ENCODE measurements at places on chromosomes 2 and 18. TPM values are rescaled to one million over a fixed set of nuclear protein-coding genes. Genes with fewer than 3 reads are reported as not detected.

- H3K4me3 ChIP-seq = no peak overlapping the region
- H3K36me3 ChIP-seq = no peaks in the 10 kb centered on the region
- DNase-seq = no peak
- peaks cover 3% of the 10 kb centered on the region for H3K4me1 ChIP-seq
- peaks cover under 1% of the 10 kb centered on the region for H3K27me3 ChIP-seq
- no peak overlapping the region for H3K27ac ChIP-seq
These were observed 6.1 kb upstream of the LAMA3 start for GRCh38 chr18:23683155-23683554.

The G6PC2 gene
- total RNA-seq = not detected

DNA sequence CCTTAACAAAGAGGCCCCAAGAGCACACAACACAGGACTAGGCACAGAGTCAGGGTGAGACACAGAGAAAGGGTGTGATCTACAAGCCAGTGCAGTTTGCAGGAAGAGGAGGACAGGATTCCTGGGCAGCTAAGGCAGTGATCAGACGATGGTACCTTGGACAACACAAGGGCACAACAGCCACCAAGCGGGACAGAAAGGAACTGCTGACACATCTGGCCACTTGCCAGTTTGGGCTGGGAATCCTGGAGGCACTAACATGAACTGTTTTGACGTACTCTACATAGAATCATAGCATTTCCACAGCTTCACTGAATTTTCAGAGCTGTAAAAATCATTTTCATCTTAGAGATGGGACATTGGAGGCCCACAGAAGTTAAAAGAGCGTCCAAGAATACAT, 221.5 kb upstream of the SLC35G4 start:
- no peaks in the 10 kb centered on the region for H3K27me3 ChIP-seq
- H3K4me1 ChIP-seq = no peaks in the 10 kb centered on the region
- H3K27ac ChIP-seq = no peak overlapping the region
- no peaks in the 10 kb centered on the region for H3K36me3 ChIP-seq
- H3K4me3 ChIP-seq = no peak overlapping the region
- DNase-seq = peak; percentile 73

GRCh38 chr2:119112230-119112629, 46.3 kb downstream of the C1QL2 start:
- H3K4me3 ChIP-seq = no peak overlapping the region
- peaks cover 20% of the 10 kb centered on the region for H3K4me1 ChIP-seq
- peak; percentile 55 for DNase-seq
- H3K27me3 ChIP-seq = no peaks in the 10 kb centered on the region

DNA sequence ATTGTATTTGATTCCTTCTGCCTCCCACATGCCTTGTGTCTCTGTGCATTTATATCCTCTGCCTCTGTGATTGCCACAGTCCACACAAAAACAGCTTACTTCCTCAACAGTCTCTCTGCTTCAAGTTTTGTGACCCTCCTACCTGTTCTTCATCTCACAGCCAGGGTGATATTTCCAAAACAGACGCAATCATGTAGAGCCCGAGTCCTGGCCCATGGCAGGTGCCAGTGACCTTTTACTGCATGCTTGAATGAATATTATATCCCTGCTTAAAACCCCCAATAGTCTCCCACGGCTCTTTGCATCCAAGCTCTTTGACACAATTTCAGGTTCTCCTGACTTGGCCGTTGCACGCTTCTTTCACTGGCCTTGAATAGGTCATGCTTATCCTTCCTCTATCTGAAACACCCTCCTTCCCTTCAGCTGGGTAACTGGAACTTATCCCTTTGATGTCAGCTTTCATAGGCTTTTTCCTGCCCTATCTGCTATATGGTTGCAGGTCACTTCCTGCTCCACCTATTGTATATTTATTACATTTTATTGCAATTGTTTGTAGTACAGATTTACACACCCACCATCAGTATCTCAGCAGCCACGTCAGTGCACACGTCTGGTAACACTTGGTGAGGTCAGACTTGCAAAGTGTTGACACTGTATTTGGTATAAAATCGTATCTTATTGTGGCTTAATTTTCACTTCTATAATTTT, 29.7 kb upstream of the IL1B start:
- H3K4me1 ChIP-seq = peaks cover 25% of the 10 kb centered on the region
- H3K27me3 ChIP-seq = no peaks in the 10 kb centered on the region
- no peak for DNase-seq
- H3K36me3 ChIP-seq = no peaks in the 10 kb centered on the region
- H3K27ac ChIP-seq = no peak overlapping the region
- no peak overlapping the region for H3K4me3 ChIP-seq

DNA sequence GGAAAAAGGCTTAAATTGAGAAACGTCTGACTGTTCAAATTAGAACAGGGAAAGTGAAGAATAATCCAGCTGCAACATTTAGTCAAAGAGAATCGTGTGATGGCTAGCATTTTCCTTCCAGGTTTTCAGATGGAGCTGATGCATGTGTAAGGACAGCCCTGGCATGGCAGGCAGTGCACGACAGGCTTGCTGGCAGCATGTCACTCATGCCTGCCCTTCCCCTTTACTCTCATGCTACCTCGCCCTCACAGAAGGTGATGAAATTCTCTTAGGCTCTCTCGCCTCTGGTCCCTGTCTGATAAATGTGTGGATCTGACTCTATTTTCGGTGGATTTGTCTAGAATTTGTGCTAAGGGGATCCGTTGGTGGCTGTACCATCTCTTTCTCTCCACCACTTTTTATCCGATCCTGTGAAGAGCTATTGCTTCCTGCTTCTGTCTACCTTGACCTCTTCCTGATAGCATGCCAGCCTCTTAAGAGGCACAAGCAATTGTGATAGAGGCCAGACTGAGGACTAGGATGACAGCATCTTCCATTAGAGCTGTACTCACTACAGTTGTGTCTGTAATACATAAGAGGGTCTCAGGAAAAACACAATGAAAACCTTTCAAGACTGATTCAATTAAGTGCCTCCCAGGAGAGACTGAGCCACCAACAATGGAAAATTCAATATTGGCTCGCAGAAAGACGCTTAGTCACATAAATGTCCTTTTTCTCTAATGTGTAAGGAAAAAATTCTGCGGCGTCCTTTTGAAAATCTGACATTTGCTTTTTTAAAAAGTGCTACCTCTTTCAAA, 65.6 kb upstream of the NOSTRIN start:
- no peaks in the 10 kb centered on the region for H3K36me3 ChIP-seq
- no peaks in the 10 kb centered on the region for H3K27me3 ChIP-seq
- H3K4me3 ChIP-seq = no peak overlapping the region
- DNase-seq = no peak
- peaks cover 3% of the 10 kb centered on the region for H3K4me1 ChIP-seq
- no peak overlapping the region for H3K27ac ChIP-seq

The EFHD1 gene
- 4.2 TPM for total RNA-seq

GRCh38 chr2:186697536-186697935, 3.7 kb downstream of the FAM171B start:
- no peaks in the 10 kb centered on the region for H3K4me1 ChIP-seq
- DNase-seq = no peak
- no peak overlapping the region for H3K27ac ChIP-seq
- no peaks in the 10 kb centered on the region for H3K27me3 ChIP-seq

- H3K27ac ChIP-seq = no peak overlapping the region
- H3K4me3 ChIP-seq = no peak overlapping the region
- H3K36me3 ChIP-seq = no peaks in the 10 kb centered on the region
- no peak for DNase-seq
- no peaks in the 10 kb centered on the region for H3K27me3 ChIP-seq
- peaks cover 56% of the 10 kb centered on the region for H3K4me1 ChIP-seq
These were observed 82.9 kb downstream of the TNS1 start for GRCh38 chr2:217919781-217920351.

The DOK1 gene
- 8.0 TPM for total RNA-seq

GRCh38 chr2:197556456-197556855, 40.6 kb downstream of the MOB4 start:
- H3K4me3 ChIP-seq = no peak overlapping the region
- no peaks in the 10 kb centered on the region for H3K27me3 ChIP-seq

DNA sequence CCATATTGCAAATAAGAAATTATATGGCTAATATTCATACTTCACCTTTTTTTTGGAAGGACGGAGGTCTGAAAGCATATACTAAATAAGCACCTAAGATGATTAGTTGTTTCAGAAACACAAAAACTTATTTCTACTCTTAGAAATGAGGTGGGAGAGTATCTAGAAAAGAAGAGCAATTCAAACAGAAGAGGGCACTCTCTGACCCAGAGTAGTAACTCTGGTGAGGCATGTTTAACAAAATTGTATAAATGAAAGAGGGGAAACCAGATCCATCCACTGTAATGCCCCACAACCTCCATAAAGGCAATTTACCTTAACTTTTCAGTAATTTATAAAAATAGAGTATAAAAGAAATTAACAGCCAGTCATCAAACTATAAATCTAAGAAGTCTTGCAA, 669.6 kb upstream of the VRK2 start:
- no peaks in the 10 kb centered on the region for H3K4me1 ChIP-seq
- H3K36me3 ChIP-seq = no peaks in the 10 kb centered on the region
- H3K27me3 ChIP-seq = no peaks in the 10 kb centered on the region
- no peak overlapping the region for H3K4me3 ChIP-seq

DNA sequence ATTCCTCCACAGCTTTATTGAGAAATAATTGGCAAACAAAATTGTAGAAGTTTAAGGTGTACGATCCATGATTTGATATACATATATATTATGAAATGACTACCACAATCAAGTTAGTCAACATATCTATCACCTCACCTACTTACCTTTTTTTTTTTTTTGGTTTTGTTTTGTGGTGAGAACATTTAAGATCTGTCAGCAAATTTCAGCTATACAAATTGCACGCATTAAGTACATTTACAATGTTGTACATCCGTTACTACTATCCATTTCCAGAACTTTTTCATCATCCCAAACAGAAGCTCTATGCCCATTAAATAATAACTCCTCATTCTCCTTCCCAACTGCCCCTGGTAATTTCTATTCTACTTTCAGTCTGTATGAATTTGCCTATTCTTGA, 37.4 kb upstream of the ADCYAP1 start:
- no peaks in the 10 kb centered on the region for H3K4me1 ChIP-seq
- H3K27me3 ChIP-seq = peaks cover 11% of the 10 kb centered on the region
- no peak overlapping the region for H3K4me3 ChIP-seq

The CD207 gene
- total RNA-seq = not detected

The UXS1 gene
- 46.5 TPM for total RNA-seq

- DNase-seq = peak; percentile 69
- no peaks in the 10 kb centered on the region for H3K27me3 ChIP-seq
- H3K36me3 ChIP-seq = no peaks in the 10 kb centered on the region
- H3K27ac ChIP-seq = peak overlapping the region; percentile 34
These were observed 84.6 kb downstream of the DNMT3A start for GRCh38 chr2:25257032-25257552.

- H3K27me3 ChIP-seq = no peaks in the 10 kb centered on the region
- H3K4me3 ChIP-seq = no peak overlapping the region
- no peaks in the 10 kb centered on the region for H3K4me1 ChIP-seq
- no peak for DNase-seq
- H3K27ac ChIP-seq = no peak overlapping the region
- no peaks in the 10 kb centered on the region for H3K36me3 ChIP-seq
These were observed 54.4 kb downstream of the MTHFD2 start for GRCh38 chr2:74252862-74253261.

The RUFY4 gene
- 0.10 TPM for total RNA-seq

DNA sequence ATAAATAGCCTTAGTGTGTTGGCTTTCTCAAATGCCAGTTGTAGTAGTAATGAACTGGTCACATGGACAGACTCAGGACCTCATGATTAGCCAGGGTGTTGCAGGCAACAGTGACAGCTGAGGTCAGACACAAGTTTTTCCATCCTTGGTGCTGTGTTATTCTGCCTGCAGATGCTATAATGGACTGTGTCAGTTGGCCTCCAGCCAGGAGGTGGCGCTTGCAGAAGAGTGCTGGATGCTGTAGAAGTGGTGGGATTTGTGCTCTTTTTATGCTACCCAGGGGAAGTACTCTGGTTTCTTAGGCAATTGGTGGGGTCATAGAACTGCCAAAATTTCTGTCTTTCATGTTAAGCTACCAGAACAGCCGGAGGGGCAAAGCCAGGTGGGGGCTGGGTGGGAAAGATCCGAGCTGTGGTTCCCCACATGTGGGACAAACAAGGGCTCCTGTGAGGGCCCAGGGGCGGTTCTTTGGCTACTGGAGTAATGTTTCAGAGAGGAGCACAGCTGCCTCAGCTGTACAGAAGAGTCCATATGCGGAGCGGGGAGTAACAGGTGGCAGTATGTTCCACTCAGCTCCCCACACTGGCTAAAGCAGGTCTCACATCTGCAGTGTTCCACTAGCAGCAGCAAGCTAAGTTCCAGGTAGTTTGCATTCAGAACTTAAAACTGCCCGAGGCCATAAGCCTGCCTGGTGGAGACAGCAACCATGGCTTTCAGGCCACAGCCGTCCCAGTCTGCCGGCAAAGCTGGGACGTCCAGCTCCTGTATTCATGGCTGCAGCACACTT, 104.4 kb downstream of the GULP1 start:
- no peak for DNase-seq
- no peaks in the 10 kb centered on the region for H3K36me3 ChIP-seq
- H3K4me1 ChIP-seq = no peaks in the 10 kb centered on the region
- H3K27me3 ChIP-seq = no peaks in the 10 kb centered on the region
- no peak overlapping the region for H3K4me3 ChIP-seq

The SIX3 gene
- not detected for total RNA-seq

DNA sequence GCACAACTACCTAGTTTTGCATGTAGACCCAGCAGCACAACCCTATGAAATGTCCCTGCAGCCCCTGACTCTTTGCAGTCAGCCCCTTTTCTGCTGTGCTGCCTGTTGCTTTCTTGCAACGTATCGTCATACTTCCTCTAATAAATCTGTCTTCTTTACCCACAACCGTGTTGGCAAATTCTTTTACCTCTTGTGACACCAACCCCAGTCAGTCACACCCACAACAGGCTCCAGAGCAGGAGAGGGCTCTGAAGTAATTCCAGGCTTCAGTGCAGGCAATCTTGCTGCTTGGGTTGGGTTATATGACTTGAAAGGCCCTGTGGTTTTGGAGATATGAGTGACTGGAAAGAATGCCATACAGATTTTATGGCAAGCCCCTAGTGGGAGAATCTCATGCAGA, 79.1 kb upstream of the KCNH7 start:
- H3K36me3 ChIP-seq = no peaks in the 10 kb centered on the region
- H3K4me3 ChIP-seq = no peak overlapping the region
- H3K27me3 ChIP-seq = no peaks in the 10 kb centered on the region
- H3K4me1 ChIP-seq = no peaks in the 10 kb centered on the region

DNA sequence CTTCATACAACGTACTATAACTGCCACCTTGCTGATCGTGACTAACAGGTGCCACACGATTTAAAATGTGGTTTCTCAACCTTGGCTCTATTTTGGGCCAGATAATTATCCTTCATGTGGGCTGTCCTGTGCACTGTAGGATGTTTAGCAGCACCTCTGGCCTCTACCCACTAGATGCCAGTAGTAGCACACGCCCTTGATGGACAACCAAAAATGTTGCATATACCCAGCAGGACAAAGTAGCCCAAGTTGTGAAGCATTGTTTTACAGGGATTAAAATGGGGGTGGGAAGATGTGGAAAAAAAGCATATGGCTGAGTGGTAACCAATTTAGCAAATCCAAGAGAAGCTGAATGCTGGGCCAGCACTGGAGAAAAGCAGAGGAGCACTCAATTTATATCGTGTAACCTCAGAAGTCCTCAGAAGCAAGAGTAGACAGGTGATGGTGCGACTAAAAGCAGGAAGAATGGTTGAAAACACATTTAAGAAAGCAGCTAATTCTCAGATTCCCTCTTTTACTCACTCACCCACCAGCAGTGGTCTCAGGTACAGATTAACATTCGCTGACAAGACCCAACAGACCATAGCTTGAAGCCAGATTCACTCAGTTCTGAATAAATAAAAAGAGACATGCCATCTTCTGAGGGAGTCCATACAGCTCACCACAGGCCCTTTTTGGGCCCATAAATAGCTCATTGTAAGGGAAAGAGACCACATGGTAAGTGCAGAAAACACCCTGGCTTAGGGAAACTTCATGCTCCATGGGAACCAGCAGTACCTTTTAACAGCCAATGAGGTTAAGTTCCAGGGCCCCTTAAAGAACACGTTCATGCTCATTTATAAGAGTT, 50.6 kb downstream of the RAPH1 start:
- H3K4me3 ChIP-seq = no peak overlapping the region
- no peak for DNase-seq
- H3K27ac ChIP-seq = no peak overlapping the region
- no peaks in the 10 kb centered on the region for H3K36me3 ChIP-seq
- H3K27me3 ChIP-seq = no peaks in the 10 kb centered on the region
